Upper lobe of right lung (tissue), 1 donor: ENCODE measurements at places on chromosomes 12 and 14.

DNA sequence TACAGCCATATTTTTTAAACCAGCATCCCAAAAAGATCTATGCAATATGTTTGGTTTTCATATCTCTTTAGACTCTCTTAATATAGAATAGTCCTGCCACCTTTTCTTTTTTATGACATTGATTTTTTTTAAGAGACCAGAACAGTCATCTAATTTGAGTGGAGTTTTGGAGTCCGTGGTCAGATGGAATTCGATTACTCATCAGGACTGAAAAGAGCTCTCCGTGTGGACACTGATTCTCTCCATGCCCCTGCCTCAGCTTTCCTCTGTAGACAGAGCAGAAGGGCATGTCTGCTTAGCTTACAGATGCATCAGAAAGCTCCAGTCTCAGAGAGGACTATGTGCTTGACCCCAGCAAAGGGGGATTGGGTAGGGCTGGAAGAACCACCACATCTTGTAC, 27.8 kb downstream of the SMCO2 start:
- DNase-seq = no peak

- DNase-seq = no peak
These were observed 382.2 kb downstream of the FUT8 start for GRCh38 chr14:65794674-65795279.

DNA sequence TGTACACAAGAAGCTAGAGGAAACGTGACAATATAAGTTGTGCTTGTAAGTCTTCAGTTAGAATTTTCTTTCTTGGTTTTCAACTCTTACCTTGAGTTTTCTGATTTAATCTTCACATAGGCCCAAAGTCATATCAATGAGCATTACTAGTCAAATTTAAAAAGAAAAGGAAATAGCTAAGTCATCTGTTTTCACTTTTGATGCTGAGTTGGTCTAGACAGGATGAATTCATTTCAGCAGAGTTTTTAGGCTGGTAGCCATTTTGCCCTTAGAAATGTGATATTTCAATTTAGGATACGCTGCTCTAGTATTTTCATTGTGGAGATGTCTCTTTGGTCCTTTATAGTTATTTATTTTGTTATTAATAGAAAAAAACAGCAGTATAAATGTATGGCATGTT, 44.6 kb upstream of the KRAS start:
- DNase-seq = no peak

DNA sequence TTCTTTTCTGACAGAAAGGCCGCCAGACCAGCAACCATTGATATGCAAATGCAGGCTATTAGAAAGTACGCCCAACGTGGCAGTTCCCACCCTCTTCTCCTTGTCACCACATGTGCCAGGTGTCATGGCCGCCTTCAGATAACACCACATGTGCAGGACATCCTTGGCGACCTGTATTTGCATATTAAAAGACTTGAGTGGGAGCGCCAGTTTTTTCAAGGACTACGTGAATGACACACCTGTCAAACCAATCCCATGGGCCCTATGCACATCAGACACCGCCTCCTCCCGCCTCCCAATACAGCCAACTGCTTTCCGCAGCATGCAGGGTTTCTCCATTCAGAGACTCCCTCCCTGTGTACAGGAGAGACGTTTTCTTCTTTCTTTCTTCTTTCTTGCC, 318.6 kb upstream of the FAR2 start:
- DNase-seq = no peak

DNA sequence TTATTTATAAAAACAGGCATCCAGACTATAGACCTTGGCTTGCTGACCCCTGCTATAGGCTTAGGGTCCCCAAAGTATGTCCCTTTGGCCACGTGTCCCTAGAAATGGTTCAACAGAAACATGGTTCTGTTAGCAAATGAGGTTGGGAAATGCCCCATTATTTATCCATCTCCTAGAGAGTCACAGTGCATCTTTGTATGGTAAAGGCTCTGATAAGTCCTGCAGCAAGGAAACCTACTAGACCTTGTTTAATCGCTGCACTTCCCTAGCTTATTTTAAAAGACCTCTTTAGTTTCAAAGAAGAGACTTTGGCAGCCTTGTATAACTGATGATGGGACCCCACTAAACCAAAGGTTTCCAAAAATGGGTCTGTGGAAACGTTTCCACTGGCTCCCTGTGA, 471.5 kb downstream of the MED13L start:
- DNase-seq = no peak

DNA sequence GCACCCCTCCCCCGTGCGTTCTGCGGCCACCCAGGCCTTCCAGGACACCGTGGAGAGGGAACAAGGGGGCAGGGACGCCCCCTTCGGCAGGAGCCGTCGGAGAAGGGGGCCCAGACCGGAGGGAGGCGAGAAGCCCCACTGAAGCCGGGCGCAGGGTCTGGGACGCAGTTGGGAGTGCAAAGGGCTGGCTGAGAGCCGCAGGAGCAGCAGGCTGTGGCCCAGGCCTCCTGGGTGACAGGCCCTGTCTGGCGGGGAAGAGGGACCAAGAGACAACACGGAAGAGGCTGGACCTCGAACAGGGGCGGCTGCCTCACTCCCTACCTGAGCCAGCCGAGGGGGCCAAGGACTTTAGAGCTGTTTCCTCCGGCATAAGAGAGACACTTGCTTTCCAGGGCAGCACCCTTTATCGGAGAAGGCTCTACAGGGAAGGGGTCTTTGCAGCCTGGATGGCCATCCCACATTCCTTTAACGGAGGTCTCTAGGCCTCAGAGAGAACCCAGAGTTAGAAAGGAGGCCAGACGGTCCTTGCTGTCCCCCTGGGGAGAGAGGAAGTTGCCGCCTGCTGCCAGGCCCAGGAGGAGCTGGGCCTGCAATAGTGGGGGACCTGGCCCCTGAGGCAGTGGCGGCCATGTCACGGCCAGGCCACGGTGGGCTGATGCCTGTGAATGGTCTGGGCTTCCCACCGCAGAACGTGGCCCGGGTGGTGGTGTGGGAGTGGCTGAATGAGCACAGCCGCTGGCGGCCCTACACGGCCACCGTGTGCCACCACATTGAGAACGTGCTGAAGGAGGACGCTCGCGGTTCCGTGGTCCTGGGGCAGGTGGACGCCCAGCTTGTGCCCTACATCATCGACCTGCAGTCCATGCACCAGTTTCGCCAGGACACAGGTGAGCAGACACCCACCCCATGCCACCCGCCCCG, 1.3 kb downstream of the DTX1 start:
- peak; percentile 63 for DNase-seq

GRCh38 chr12:88243982-88244381, 101.9 kb downstream of the TMTC3 start:
- DNase-seq = no peak

- DNase-seq = no peak
These were observed 101.2 kb upstream of the EGLN3 start for GRCh38 chr14:34051966-34052657.

GRCh38 chr12:58051378-58051777, 110.0 kb downstream of the ATP23 start:
- no peak for DNase-seq

GRCh38 chr14:65471038-65471878, 58.7 kb downstream of the FUT8 start:
- DNase-seq = no peak

GRCh38 chr14:85313560-85314207, 216.3 kb upstream of the FLRT2 start:
- no peak for DNase-seq

DNA sequence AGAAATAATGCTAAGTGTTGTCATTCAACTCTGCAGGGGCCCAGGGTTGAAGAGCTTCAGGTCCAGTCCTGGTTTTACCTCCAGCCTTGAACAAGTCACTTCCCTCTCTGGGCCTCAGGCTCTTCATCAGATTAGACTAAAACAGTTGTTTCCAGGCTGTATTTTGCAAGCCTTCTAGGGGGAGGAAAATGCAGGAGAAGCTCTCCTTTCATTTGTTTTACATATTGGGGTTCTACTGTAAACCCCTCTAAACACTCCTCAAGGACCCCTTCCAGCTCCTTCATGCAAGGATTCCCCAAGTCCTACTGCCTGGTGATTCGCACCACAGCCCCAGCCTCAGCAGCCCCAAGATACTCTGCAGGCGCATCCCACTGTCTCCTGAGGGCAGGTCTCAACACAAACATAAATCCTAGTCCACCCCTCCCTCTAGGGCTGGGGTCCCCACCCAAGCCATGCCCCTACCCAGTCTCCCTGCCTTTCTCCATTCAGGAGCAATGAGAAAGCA, 2.7 kb downstream of the SDR9C7 start:
- no peak for DNase-seq

GRCh38 chr14:58298477-58299400, at the start of gene ARID4A:
TSS of gene ARID4A (plus strand) at chr14:58298555. CDS start at chr14:58299855, 1,300 bp downstream.
- peak; percentile 88 for DNase-seq

DNA sequence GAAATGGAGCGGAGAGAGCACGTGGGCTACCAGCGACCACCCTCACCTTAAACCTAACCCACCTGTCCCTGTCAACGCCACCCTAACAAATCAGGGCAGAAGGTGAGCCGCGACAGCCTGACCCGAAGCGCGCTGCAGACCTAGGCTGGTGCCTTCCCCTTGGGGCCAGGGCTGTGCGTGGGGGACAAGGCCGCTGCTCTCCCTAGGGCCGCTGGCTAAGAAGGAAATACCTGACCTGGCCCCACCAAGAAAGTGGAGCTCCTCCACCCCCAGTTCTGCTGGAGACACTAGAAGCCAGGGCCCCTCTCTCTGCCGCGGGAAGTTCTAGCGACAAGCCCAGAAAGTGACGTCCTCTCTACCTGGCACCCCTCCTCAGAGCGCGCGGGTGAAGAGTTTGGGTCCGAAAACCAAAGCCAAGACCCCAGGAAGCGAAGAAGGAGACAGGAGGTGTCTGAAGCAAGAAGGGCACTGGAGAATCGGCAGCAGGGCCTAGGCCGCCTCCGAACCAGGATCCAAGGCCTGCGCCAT, 7.5 kb downstream of the SIX1 start:
- no peak for DNase-seq

DNA sequence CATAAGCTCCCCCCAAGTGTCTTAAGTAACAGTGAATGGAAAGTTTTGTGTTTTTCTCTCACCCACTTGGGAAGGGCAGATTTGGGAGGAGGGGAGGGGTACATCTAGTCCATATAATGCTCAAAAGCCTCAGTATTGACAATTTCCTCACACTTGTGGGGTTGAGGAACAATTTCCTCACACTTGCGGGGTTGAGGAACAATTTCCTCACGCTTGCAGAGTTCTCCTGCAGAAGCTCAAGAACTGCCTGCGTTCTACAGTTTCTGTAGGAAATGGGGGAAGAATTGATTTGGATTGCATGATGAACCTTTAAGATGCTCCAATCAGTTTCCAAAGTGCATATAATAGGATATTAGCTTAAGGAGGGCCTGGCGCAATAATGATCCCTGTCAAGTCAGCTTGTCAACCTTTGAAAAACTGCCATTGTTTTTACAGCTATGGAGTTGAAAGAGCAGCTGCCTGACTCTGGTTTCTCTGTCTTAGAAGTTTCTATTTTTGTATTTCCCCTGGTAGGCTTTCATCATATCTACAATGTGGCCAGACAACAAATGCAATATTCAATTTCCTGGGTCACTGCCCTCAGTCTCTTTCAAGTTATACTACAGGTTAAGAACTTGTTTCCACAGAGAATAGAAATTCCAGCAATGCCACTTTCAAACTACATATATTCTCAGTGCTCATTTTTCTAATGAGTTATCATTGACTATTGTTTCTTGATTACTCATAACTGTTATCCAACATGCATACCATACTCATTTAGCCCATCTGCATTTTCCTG, 66.5 kb downstream of the PLEKHG7 start:
- no peak for DNase-seq

GRCh38 chr14:88476825-88477224, 78.0 kb downstream of the PTPN21 start:
- DNase-seq = no peak

- no peak for DNase-seq
These were observed 3.6 kb upstream of the KRT5 start for GRCh38 chr12:52523824-52524223.

GRCh38 chr12:120783197-120783596, 57.6 kb downstream of the ACADS start:
- no peak for DNase-seq

DNA sequence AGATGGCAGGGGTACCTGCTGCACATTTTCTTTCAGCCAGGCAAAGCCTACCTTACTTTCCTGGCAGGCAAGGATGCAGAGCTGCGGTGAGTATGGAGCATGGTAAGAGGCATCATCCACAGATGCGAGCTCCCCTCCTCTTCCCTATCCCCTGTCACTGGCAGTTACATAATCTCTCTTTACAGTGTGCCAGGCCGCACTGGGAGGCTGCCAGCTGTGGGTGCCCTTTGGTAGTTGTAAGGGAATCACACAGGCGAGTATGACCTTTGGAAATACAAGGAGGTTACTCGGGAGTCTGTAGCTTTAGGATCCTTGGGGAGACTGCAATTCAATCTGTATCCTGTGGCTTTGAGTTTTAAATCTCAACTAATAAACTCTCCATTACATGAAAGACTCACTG, 132.5 kb downstream of the KTN1 start:
- DNase-seq = no peak

GRCh38 chr12:43969882-43970281, 134.0 kb downstream of the TMEM117 start:
- no peak for DNase-seq

DNA sequence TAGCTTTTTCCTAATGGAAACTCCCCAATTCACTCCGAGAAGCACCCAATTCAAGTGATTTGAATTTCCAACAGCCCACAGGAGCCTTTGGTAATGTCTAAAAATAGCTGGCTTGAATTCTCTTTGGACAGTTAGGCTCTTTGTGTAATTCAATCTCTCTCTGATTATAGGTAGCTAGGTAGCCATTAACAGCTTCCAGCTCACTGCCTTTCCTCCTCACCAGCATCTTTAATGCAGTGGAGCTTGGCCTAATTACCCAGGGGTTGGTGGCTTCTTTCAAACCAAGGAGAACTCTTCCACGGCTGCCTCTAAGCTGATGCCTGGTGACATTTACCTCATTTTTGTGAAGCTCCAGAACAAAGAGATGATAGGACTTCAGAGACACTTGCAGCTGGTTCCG, 86.4 kb downstream of the WSCD2 start:
- DNase-seq = no peak

DNA sequence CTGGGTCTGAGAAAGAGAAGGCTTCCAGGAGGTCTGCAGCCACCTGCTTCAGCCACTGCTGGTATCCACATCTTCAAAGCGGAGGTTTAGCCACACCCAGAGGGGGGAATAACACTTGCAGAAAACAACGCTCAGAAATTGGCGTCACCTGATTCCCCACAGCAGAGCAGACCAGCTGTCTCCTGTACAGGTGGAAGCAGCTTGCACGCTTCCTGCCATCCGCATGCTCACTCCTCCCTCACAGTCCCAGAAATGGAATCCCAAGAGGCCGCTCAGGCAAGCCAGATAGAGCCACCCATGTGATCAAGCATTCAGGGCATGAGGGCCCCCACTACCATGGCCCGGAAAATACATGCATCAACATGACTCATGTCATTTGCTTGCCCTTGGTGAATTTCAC, 112.2 kb upstream of the DIO3 start:
- no peak for DNase-seq

DNA sequence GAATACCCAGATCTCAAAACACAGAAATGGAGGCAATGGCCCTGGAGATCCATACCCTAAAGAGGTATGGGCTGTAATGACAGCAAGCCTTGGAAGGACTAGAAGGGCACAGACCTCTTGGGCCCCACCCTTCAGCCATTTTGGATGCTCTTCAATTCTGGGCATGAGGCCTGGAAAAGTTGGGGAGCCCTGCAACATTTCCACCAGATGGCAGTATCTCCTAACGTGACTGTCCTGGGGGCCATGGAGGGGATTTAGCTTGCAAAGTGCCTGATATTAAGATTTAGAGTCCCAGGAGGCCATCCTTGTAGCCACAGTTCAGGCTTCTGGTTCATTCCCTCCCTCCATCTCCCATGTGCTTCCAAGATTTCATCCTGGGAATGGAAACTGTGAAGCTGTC, 30.2 kb downstream of the KCNA5 start:
- no peak for DNase-seq

GRCh38 chr14:92887157-92887556, 35.8 kb upstream of the CHGA start:
- no peak for DNase-seq

- no peak for DNase-seq
These were observed 9.8 kb upstream of the PHLDA1 start for GRCh38 chr12:76041406-76041805.
